ENCODE measurements at places on chromosomes 1 and 21. TPM values are rescaled to one million over a fixed set of nuclear protein-coding genes. Genes with fewer than 3 reads are reported as not detected.

Gene OR2G6
- not detected for total RNA-seq

Gene SLC6A17
- 0.11 TPM for total RNA-seq

Gene NID1
- total RNA-seq, result 21.0 TPM

Gene CD48
- total RNA-seq, result not detected

Gene FGR
- not detected for total RNA-seq

Gene EFNA3
- 10.5 TPM for total RNA-seq

Gene NOS1AP
- 6.0 TPM for total RNA-seq

Gene HSPB7
- not detected for total RNA-seq

Gene IFNLR1
- total RNA-seq, result 21.2 TPM

DNA sequence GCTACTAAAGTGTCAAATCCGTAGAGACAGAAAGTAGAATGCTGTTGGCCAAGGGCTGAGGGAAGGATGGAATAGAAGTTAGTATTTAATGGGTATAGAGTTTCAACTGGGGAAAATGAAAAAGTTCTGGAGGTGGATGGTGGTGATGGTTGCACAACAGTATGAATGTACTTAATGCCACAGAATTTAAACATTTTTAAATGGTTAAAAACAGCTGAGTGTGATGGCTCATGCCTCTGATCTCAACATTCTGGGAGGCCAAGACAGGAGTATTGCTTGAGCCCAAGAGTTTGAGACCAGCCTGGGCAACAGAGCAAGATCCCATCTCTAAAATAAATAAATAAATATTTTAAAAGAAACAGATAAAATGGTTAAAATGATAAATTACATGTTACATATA lies 44.5 kb downstream of the PIK3R3 start:
- DNase-seq, result no peak
- H3K27me3 ChIP-seq, result no peaks in the 10 kb centered on the region

DNA sequence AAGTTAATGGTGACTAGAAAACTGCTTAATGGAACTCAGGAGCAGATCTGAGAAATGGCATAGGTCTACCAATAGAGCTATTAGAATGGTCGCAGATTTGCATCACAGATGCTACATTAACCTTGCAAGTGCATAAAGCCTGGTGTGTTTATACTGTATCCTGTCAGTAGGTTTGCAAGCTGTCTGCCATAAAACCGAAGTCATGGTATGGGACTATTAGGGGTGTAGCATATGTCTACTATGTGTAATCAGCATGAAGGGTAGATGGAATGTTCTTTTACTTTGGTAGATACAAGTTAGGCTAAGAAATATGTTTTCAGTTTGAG lies 574.2 kb upstream of the ADGRL2 start:
- H3K36me3 ChIP-seq, result no peaks in the 10 kb centered on the region
- DNase-seq, result no peak
- peaks cover 8% of the 10 kb centered on the region for H3K4me1 ChIP-seq
- H3K4me3 ChIP-seq, result no peak overlapping the region

- H3K27ac ChIP-seq, result peak overlapping the region; percentile 13
- peaks cover 3% of the 10 kb centered on the region for H3K36me3 ChIP-seq
- no peak for DNase-seq
Observed at GRCh38 chr1:150516050-150516591, 569 bp downstream of the FALEC start.

- DNase-seq, result peak; percentile 60
- H3K4me1 ChIP-seq, result peaks cover 5% of the 10 kb centered on the region
- H3K4me3 ChIP-seq, result peak overlapping the region; percentile 9
- peak overlapping the region; percentile 65 for H3K27ac ChIP-seq
Observed at GRCh38 chr1:177945943-177946650, 23.8 kb downstream of the SEC16B start.

DNA sequence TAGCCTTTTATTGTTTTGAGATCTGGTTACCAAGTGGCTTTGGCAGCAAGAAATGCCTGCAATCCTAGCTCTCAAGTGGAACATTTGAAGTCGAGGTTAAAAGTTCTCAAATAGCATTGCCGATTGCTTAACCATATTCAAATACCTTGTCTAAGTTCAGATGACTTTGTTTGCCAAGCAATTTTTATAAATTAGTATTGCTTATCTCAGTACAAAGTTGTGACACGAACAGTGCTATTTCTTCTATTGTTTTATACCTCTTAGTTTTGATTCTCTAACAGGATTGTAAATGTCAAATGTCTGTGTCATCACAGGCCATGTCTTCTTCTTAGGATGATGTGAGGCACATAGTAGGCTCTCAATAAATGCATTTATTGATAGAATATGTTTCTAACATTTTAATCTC lies 633.3 kb downstream of the PTPRC start:
- H3K27me3 ChIP-seq, result no peaks in the 10 kb centered on the region
- H3K4me3 ChIP-seq, result no peak overlapping the region
- peaks cover 5% of the 10 kb centered on the region for H3K4me1 ChIP-seq
- no peaks in the 10 kb centered on the region for H3K36me3 ChIP-seq
- DNase-seq, result no peak

DNA sequence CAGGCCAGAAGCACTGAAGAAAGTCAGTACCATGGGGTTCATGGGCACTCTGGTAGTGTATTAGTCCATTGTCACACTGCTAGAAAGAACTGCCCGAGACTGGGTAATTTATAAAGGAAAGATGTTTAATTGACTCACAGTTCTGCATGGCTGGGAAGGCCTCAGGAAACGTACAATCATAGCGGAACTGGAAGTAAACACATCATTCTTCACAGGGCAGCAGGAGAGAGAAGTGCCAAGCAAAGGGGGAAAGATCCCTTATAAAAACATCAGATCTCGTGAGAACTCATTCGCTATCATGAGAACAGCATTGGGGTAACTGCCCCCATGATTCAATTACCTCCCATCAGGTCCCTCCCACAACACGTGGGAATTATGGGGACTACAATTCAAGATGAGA lies 20.2 kb upstream of the ROR1 start:
- H3K4me3 ChIP-seq, result no peak overlapping the region
- H3K36me3 ChIP-seq, result no peaks in the 10 kb centered on the region
- no peak for DNase-seq
- H3K27ac ChIP-seq, result peak overlapping the region; percentile 32

GRCh38 chr21:43312011-43312410 lies 114.9 kb downstream of the SIK1 start:
- H3K27me3 ChIP-seq, result peaks cover 3% of the 10 kb centered on the region
- H3K4me1 ChIP-seq, result peaks cover 17% of the 10 kb centered on the region
- DNase-seq, result no peak
- no peak overlapping the region for H3K4me3 ChIP-seq

DNA sequence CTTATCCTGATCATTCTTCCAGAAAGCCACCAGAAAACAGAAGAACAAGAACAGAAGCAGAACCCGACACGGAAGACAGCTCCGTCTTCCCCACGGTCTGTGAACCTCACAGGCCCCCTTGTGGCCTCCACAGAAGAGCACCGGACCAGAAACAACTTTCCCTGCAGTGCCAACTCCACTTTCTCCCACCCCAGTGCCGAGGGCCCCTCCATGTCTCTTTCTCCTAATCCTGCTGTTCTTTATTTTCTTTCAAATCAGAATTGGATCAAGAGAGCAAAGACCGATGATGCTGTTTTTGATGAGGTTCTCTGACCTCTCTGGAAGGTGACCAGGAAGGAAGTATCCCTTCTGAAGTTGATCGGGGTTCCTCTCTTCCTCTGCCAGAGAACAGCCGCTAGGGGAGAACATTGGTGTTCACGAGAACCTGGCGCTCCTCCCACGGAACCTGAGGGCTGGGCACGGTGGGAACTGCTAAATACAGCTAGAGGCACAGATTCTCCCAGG lies 58.9 kb upstream of the CTTNBP2NL start:
- H3K27me3 ChIP-seq, result peaks cover 39% of the 10 kb centered on the region

- H3K4me3 ChIP-seq, result no peak overlapping the region
- H3K36me3 ChIP-seq, result peaks cover 33% of the 10 kb centered on the region
- DNase-seq, result no peak
Observed at GRCh38 chr1:30981172-30981571, 72.6 kb upstream of the SDC3 start.

DNA sequence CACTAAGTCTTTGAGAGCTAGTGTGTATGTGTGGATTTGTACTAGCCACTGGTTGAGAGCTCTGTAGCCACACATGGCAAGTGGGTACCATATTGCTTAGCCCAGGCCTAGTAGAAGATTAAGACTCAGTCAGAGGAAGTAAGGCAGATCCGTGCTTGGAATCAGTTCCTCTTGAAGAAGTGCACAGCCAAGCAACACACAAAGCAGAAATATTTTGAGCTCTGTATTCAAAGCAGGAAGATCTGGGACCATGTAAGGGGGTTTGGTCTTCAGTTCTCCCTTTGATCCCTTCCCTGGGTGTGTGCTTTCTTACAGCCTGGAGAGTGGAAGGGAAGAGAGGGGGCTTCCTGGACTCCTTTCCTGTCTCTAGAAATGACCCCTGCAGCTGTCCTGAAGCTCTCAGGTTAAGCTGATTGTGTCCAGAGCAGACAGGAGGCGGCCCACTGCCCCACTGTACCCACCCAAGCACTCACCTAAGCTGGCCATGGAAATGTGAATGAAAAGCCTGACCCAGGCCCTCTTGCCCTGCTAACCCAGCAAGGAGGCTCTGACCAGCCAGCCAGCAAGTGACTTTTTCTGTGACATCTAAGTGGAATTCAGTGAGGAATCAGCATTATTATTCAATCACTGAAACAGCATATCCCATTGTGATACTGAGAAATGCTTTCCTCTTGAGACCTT lies 3.6 kb downstream of the ETS2 start:
- no peaks in the 10 kb centered on the region for H3K27me3 ChIP-seq
- DNase-seq, result no peak
- H3K36me3 ChIP-seq, result peaks cover 19% of the 10 kb centered on the region

DNA sequence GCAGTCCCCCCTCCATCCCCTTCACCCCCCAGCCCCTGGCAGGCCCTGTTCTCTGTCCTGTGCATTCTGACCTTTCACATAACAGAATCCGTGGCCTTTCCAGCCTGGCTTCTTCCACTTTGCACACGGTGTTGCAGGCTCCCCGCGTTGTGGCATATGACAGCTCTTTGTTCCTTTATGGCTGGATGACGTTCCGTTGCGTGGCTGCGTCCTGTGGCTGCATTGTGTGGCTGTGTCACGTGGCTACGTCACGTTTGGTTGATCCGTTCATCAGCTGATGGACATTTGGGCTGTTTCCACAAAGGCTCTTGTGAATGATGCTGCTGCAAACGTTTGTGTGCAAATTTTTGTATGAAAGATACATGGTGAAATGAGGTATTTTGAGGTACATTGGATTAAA lies 53.3 kb downstream of the PDE9A start:
- DNase-seq, result no peak
- H3K27ac ChIP-seq, result no peak overlapping the region
- H3K4me3 ChIP-seq, result no peak overlapping the region
- H3K27me3 ChIP-seq, result no peaks in the 10 kb centered on the region

- H3K27me3 ChIP-seq, result peaks cover 2% of the 10 kb centered on the region
- H3K36me3 ChIP-seq, result no peaks in the 10 kb centered on the region
- no peaks in the 10 kb centered on the region for H3K4me1 ChIP-seq
- no peak overlapping the region for H3K4me3 ChIP-seq
- H3K27ac ChIP-seq, result no peak overlapping the region
- DNase-seq, result no peak
Observed at GRCh38 chr1:234170622-234171021, 202.6 kb upstream of the COA6 start.

DNA sequence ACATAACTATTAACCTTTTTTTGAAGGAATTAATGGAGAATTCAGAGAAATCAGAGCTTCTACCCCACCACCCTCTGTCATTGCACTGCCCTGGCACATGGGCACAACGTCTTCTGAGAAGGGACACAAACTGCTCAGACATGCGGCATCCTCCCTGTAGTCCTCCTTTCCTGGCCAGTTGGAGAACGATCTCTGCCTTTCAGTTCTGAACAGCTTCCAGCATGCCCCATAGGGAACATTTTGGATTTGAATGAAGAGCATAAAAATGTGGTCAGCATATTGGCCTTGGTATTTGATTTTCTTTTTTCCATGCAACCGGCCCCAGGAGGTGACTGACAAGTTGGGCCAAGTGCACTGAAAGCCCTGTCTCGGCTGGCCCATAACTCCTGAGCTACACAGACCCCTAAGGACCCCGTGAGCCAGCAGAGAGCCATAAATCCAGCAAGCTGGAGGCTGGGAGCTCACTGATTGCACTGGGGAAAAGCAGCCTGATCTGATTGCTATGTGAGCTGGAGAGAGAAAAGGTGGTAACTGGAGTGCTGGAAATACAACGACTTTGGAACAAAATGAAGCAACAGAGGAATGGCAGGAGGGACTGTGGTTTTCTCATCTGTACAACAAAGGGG lies 10.9 kb upstream of the BLACAT1 start:
- H3K4me1 ChIP-seq, result peaks cover 12% of the 10 kb centered on the region
- no peak for DNase-seq
- no peak overlapping the region for H3K4me3 ChIP-seq
- peaks cover 9% of the 10 kb centered on the region for H3K27me3 ChIP-seq
- no peak overlapping the region for H3K27ac ChIP-seq
- no peaks in the 10 kb centered on the region for H3K36me3 ChIP-seq

GRCh38 chr1:162222014-162222413 lies 152.5 kb downstream of the NOS1AP start:
- no peak overlapping the region for H3K4me3 ChIP-seq
- no peak for DNase-seq
- H3K27me3 ChIP-seq, result no peaks in the 10 kb centered on the region
- H3K4me1 ChIP-seq, result peaks cover 20% of the 10 kb centered on the region
- H3K36me3 ChIP-seq, result no peaks in the 10 kb centered on the region
- no peak overlapping the region for H3K27ac ChIP-seq

- H3K27me3 ChIP-seq, result no peaks in the 10 kb centered on the region
- no peak overlapping the region for H3K4me3 ChIP-seq
- no peaks in the 10 kb centered on the region for H3K4me1 ChIP-seq
- H3K36me3 ChIP-seq, result no peaks in the 10 kb centered on the region
Observed at GRCh38 chr21:33293811-33294216, 27.6 kb downstream of the IL10RB start.

GRCh38 chr1:160007577-160008200 lies 24.1 kb downstream of the PIGM start:
- H3K4me1 ChIP-seq, result no peaks in the 10 kb centered on the region
- DNase-seq, result no peak
- H3K4me3 ChIP-seq, result no peak overlapping the region
- no peaks in the 10 kb centered on the region for H3K36me3 ChIP-seq
